Urothelium cell line (cell line): ENCODE measurements at places on chromosomes 1 and 21.

DNA sequence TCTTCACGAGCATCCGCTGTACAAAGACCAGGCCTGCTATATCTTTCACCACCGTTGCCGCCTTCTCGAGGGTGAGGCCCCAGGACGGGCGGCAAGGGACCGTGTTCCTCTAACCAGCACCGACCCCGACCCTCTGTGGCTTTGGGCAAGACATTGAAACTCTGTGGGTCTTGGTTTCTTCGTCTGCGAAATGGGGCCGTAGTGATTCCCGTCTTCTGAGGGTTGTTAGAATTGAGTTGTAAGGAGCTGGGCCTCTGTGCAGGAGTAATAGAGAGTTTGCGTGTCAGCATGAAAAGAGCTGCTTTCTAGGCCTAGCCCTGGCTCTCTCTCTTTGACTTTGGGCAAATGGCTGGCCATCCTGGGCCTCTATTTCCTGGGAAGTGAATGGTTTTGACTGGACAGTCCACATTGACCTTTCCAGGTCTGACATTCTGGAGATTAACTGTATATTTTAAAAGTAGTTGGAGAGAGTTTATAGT, 591 bp downstream of the MRPL37 start:
- no peak for DNase-seq

GRCh38 chr21:45611939-45612664, 31.4 kb upstream of the PCBP3 start:
- peak; percentile 68 for DNase-seq

DNA sequence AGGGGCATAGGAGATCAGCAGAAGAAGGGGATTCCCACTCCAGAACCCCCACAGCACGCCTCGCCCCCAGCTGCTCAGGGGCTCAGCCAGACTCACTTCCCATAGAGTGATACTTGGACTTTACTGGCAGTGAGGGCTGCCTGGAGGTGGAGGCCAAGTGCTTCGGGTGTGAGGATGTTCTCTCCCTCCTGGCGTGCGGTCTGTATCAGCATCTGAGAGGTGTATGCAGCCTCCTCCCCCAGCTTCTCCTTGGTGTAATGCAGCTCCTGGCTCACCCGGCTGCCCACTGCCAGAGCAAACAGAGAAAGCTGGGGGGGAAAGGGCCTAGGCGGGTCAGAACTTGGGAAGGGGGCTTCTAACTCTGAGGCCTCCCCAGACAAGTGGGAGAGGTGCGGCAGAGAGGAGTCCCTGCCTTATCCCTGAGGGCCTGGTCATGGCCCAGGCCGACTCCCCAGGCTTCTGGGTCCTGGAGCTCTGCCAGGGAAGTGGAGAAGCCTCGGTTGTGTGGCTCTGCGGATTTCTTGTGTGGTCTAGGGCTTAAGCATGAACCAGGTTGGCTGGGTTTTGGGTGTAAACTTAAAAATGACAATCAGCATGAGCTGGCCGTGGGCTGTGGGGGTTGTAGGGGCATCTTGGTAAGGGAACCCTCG, 10.9 kb downstream of the PTCH2 start:
- DNase-seq, result no peak

GRCh38 chr1:221228594-221228993, 349.4 kb downstream of the HLX start:
- no peak for DNase-seq

DNA sequence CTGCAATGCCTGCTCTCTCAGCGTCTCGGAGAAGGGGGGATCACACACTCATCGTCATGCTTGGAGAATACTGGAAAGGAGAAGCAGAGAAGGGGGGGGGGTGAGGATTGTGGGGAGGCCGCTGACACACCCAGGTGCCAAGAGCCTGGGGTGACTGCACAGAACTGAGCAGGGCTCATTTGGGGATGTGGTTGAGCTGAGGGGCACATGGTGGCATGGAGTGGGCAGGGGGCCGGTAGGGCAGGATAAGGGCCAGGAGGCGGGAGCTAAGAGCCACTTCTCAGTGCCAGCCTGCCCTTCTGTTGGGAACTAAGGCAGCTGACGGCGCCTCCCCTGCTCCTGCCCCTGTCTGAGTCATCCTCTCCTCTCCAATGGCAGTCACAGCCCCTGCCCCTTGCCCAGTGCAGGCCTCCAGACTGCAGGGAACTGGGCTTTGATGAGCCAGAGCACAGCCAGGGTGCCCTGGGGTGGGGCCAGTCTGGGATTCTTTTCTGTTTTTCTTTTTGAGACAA, 27.2 kb downstream of the MRPL37 start:
- peak; percentile 89 for DNase-seq

DNA sequence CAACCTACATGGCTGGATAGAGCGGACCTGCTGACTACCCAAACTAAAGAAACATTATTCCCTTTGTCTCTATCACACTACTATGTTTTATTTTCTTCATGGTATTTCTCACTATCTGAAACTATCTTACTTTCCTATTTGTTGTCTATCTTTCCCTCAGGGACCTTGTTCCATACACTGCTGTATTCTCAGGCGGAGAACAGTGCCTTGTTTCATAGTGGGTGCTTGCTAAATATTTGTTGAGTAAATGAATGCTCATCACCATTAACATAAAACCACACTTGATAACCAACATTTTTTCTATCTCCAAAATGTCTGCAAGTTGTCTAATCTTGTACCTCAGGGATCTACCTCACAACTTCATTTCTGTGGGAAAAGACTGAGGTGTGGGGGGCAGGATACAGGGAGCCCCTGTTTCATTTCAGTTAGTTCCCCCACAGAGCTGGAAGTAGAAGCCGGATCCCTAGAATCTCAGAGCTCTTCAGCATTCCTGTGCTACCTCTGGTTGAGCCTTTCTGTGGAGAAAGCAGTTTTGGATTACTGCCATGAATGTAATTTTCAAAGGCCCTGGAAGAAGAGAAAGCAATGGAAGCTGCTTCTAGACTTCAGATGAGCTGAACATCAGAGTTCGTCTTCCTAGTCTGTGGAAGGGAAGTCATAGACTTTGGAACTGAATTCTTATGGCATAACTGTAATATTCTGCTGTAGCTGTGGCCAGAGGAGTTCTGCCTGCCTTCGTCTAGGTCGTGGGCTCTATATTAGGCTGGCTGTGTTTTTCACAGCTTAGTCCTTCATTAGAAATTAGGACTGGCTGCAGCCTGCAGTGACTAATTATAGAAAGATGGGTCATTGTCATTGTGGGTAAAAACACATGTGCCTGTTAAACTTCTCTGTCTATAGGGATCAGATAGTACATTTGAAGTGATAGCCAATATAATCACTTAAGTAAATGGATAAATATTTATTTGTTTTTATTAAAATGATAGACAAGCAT, 293.2 kb upstream of the SGIP1 start:
- DNase-seq, result no peak

DNA sequence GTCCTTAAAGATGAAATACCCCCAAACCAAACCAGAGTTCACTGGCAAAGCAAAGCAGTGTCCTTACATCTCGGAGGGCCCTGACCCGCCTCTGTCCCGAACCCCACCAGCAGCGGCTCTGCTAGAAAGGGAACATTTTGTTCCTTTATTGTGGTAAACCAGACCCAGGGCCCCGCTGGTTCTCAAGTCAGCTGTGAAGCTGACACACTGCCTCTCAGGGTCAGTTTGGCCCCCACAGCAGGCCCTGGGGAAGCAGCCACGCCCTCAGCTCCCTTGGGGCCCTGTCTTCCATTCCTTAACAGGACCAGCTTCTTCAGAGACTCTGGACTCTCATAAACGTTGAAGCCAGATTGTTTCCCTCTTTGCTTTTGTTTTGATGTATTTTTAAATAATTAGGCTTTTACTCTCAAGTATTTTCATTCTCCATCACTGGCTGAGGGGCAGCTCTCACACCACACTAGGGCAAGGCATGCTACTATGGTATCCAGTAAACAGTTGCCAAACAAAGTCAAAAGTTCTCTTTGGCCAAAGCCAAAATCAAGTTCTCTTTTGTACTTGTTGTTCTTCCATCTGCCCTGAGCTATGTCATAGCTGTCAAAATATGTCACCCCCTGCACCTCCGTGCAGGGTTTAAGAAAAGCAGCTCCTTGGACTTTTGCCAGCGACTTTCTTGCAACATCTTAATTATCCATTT, 61.1 kb upstream of the ANGPTL1 start:
- DNase-seq, result no peak

GRCh38 chr21:46286648-46287002, 483 bp downstream of the YBEY start:
- DNase-seq, result no peak

- DNase-seq, result no peak
These were observed 45.1 kb downstream of the ERI3 start for GRCh38 chr1:44310006-44310405.

GRCh38 chr1:44817771-44818495, 9.6 kb downstream of the BTBD19 start:
- no peak for DNase-seq

DNA sequence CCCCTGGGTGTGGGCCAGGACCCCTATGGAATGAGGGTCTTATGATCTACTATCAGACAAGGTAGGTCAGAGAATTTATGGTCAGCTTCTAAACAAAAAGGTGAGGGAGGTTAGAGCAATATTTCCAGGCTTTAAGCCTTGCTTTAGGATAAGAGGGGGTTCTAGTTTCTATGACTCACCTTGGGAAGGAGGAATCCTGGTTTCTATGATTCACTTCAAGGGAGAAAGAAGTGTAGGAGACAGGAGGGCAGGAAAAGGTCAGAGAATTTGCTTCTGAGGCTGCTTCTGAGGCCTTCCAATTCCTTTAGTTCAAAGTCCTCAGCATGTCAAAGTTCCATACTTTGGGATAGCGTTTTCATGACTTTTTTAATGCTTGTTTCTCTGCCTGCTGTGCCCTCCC, 35.2 kb downstream of the RGL1 start:
- DNase-seq, result no peak

GRCh38 chr1:94595658-94596057, 54.1 kb upstream of the F3 start:
- DNase-seq, result no peak

- DNase-seq, result no peak
These were observed 768.4 kb upstream of the ADGRL2 start for GRCh38 chr1:81032374-81032773.

DNA sequence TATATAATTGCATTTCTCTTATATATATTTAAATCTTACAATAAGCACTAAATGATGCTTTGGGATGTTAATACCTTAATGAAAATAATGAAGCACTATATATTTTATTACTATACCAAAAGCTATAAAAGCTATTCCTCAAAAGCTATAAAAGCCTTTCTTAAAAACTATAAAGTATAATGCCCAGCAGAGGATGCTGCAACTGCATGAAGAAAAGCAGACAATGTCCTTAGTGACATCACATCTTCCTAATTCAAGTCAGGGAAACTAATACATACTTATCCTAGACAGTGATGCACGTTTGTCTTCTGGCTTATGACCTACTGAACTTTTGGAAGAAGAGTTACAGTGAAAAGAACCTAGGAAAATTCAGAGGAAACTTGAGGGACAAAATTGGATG, 13.6 kb upstream of the C1orf185 start:
- DNase-seq, result no peak

GRCh38 chr1:30668024-30668423, 55.4 kb downstream of the MATN1 start:
- no peak for DNase-seq

DNA sequence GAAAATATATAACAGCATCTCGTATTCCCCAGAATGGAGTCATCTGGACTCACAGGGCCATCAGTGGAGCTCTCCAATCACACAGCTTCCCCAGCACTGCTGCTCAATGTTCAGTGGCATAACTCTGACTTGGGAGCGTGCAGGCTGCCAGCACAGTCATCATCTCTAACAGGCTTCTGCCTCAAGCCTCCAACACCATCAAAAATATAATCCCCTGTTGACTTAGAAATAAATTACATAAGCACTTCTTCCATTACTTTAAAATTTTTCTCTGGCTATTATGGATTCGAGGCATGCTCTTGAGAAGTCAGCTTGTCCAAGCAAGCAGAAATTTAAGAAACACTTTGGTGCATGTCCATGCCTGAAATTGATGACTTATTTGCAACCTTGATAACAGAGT, 6.2 kb downstream of the DUSP23 start:
- no peak for DNase-seq

DNA sequence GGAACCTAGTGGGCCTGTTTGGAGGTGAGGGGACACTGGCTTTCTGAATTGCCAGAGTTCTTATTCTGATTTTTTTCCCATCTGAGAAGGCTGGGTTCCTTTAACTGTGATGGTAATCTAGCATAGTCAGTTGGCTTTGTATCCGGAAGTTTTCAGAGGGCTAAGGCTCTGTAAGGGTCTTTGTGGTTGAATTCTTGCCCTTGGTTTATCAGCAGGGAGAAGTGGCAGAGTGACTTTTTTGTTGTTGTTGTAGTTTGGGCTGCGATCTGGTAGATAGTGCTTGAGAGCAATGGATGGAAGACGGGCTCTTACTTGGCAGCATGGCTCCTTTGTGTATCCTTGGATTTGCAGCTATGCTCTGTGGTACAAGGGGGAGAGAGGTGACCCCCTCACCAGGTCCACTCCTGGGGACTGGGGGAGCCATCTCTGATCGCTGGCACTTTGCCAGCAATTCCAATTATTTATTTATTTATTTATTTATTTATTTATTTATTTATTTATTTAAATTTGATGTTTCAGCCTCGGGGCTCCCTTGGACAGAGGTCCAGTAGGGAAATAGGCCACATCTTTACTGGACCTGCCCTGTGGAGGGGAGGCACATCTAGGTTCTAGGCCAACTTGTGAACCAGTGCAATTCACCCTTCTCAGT, 18.5 kb downstream of the TCP10L start:
- no peak for DNase-seq

DNA sequence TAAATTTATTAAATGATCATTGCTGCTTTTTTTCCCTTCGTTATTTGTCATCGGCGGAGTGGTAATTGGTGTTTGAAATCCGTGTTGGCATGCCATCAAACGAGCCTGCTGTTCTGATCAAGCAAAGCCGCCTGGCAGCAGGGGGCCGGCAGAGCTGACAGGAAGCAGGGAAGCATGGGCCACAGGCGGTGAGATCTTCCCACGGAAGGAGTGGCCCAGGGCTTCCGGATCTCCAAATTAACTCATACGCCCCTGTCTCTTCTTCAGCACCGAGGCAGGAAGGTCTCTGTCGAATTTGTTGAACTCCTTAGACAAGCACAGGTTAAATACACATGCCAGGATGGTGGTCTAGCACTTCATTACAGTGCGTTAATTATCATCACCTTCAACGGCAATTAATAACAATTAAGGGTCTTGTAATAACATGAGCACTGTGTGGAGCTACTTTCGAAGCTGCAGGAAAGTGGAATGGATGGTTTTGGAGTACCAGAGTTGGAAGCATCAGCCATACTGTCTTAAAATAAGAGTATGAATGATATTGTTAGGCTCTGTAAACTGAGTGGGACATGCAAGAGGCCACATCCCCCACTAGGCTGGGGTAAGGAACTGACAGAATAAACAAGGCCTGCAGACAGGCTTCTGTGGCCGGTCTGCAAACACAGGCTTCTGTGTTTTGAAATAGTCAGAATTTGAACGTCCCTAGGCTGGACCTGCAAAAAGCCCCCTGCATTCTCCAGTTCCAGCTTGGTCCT, 199.4 kb upstream of the DAB1 start:
- DNase-seq, result peak; percentile 74

DNA sequence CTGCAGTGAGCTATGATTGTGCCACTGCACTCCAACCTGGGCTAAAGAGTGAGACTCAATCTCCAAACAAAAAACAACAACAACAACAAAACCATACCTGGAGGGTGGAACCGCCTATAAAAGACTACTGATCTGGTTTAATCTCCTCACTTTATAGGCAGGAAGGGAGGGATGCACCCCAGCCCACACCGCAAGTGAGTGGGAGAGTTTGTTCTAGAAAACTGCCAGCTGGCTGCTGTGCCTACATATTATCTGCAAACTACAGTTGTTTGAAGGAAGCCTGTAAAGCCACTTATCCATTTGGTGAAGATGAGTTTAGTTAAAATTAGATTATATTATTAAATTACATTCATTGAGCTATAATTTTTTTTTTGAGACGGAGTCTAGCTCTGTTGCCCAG, 9.1 kb upstream of the SRSF10 start:
- no peak for DNase-seq

GRCh38 chr1:71157715-71158114, 76.9 kb upstream of the ZRANB2 start:
- no peak for DNase-seq
